Dermis lymphatic vessel endothelial cell (primary cell): ENCODE measurements at places on chromosomes 13 and 19. TPM values are rescaled to one million over a fixed set of nuclear protein-coding genes. Genes with fewer than 3 reads are reported as not detected.

Gene KLC3
- 0.43 TPM in 2 replicates for total RNA-seq

Gene IFNL3
- total RNA-seq: not detected in 2 replicates

Gene SIGLEC11
- not detected in 2 replicates for total RNA-seq

Gene SYNGR4
- not detected in 2 replicates for total RNA-seq

Gene LGI4
- total RNA-seq: not detected in 2 replicates

Gene SLC6A16
- total RNA-seq: 0.43 and 0.52 TPM in 2 replicates

Gene COL5A3
- 0.26 and 2.6 TPM in 2 replicates for total RNA-seq

Gene KASH5
- total RNA-seq: not detected in 2 replicates

Gene FXYD3
- total RNA-seq: not detected in 2 replicates

Gene NRTN
- 0.26 and 0.65 TPM in 2 replicates for total RNA-seq

Gene LRG1
- 0.95 and 2.4 TPM in 2 replicates for total RNA-seq

Gene SLC25A41
- total RNA-seq: not detected in 2 replicates

Gene LYPD3
- 0.17 and 1.1 TPM in 2 replicates for total RNA-seq

Gene RASAL3
- 11.8 and 18.0 TPM in 2 replicates for total RNA-seq

Gene FUT1
- 7.8 and 9.8 TPM in 2 replicates for total RNA-seq

Gene ZNF256
- total RNA-seq: 4.9 and 6.1 TPM in 2 replicates

Gene C19orf38
- 0.11 TPM in 1 of 2 replicates, not detected in the other for total RNA-seq

Gene PLPP2
- total RNA-seq: 38.1 and 41.2 TPM in 2 replicates
